ENCODE measurements at places on chromosomes 5 and 9.

- DNase-seq = peak; percentile 86
Observed at GRCh38 chr9:127214421-127215267, 49.9 kb upstream of the GARNL3 start.

GRCh38 chr5:53418826-53419658 is 61.4 kb upstream of the FST start:
- DNase-seq = no peak

GRCh38 chr5:139543423-139543991 is 17.6 kb upstream of the UBE2D2 start:
- no peak for DNase-seq

- DNase-seq = no peak
Observed at GRCh38 chr9:35517131-35517530, 27.2 kb downstream of the RUSC2 start.

GRCh38 chr5:149128023-149128875 is 13.0 kb upstream of the ABLIM3 start:
- peak; percentile 50 for DNase-seq

DNA sequence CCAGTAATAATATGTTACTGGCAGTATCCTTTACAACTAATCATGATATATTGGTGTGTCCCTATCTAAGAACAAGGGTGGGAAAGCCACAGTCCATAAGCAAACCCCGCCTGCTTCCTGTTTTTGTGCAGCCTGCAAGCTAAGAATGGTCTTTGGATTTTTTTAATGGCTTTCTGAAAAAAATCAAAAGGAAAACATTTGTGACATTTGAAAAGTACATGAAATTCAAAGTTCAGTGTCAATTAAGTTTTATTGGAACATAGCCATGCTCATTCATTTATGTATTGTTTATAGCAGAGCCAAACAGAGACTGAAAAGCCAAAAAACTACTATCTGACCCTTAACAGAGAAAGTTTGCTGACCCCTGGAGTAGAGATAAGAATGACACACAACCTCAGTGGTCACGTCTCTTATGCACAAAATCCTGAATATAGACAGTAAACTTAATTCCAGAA is 12.8 kb upstream of the TMEM245 start:
- no peak for DNase-seq

DNA sequence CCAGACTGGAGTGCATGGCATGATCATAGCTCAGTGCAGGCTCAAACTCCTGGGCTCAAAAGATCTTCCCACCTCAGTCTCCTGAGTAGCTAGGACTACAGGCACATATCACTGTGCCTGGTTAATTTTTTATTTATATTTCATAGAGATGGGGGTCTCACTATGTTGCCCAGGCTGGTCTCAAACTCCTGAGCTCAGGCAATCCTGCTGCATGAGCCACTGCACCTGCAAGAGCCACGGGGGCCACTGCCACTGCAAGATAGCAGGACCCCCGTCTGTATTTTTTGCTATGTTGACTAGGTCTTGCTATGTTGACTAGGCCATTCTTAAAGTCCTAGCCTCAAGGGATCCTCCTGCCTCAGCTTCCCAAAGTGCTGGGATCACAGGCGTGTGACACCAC is 6.5 kb downstream of the CYSTM1 start:
- no peak for DNase-seq

DNA sequence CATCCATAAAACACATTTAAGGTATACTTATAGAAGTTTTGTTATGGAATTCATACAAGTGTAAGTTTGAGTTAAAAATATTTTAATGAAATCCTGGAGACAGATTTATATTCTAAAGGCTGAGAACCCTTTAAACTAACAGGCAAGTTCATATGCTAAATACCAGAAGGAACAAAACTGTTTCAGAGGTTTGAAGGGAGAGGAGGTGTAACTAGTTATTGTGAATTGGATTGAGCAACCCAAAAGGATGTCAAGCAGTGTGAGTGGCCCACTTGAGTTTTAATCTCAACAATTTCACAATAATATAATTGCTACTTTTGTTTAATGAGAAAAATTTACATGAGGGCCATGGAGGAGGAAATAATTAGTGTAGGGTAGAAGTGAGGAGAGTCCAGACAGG is 348.5 kb upstream of the ACTBL2 start:
- DNase-seq = no peak

- no peak for DNase-seq
Observed at GRCh38 chr5:68066277-68066955, 149.1 kb upstream of the PIK3R1 start.

- DNase-seq = no peak
Observed at GRCh38 chr5:107129051-107129450, 541.7 kb downstream of the EFNA5 start.

GRCh38 chr5:53239301-53239990 is 129.9 kb upstream of the MOCS2 start:
- DNase-seq = no peak

- DNase-seq = no peak
Observed at GRCh38 chr5:132193165-132193694, 34.4 kb downstream of the P4HA2 start.

- DNase-seq = peak; percentile 51
Observed at GRCh38 chr9:74497748-74498620, 849 bp downstream of the RORB start.

- DNase-seq = no peak
Observed at GRCh38 chr5:36162810-36163486, 11.0 kb downstream of the SKP2 start.

DNA sequence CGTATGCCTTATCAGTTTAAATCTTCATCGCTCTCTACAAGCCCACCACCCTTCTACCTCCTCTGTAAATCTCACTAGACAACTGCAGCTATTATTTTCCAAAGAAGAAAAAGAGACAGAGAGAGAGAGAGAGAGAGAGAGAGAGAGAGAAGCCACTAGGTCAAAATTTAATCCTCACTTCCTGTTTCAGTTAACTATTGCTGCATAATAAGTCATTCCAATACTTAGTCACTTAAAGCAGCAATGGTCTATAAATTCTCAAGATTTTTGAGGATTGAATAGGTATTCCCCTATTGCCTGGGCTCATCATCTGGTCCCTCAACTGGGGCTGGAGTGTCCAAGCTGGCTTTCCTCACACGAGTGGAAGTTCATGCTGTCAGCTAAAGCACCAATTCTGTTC is 68.8 kb downstream of the ITGA1 start:
- no peak for DNase-seq

DNA sequence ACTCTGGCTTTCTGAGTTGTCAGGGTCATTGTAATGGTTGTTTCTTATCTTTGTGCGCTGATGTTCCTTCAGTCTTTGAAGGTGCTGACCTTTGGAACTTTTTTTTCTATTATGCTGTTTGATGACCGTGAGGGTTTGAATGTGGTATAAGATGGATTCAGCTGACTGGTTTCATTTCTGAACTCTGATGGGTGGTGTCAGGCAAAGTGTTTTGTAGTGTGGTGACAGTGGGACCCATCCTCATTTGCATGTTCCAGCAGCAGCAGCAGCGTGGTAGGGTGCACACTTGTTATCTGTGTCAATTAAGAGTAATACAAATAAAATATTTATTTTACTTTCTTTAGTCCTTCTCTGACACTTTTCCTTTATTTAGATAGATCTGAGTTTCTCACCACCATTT is 227.7 kb upstream of the PRR16 start:
- no peak for DNase-seq

DNA sequence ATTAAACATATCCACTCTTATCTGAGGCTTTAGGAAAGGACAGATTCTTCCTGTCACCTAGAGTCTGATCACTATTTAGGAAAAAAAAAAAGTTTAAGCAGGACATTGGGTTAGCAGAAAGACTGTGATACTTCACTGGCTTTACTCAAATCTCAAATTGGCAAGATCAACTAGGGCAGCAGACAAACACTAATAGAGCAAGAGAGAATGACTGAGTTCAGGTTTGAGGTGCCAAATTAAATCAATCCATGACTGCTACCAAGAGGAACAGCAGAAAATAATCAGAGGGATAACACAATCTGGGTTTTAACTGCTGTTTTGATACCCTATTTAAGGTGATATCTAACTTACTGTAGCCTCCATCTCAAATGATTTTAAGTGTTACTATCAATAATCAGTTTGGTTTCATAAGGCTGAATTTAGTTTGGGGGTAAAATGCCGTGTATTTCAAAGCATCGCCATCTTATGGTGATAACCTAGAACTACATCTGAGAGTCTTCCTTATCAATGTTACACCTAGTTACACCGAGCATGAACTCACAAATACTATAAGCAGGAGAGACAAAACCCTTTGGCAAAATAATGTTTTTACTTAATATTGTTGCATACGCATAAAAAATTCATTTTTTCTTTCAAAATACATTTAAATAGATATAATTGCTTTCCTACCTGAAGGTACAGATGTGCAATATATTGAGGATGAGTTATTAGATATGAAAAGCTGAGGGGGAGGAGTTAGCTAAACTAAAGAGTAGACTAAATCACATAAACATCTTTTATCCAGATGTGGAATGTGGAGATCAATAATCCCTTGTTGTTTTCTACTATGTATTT is 286.4 kb upstream of the CDH12 start:
- no peak for DNase-seq

GRCh38 chr9:87441251-87441650 is 56.4 kb upstream of the DAPK1 start:
- DNase-seq = no peak

DNA sequence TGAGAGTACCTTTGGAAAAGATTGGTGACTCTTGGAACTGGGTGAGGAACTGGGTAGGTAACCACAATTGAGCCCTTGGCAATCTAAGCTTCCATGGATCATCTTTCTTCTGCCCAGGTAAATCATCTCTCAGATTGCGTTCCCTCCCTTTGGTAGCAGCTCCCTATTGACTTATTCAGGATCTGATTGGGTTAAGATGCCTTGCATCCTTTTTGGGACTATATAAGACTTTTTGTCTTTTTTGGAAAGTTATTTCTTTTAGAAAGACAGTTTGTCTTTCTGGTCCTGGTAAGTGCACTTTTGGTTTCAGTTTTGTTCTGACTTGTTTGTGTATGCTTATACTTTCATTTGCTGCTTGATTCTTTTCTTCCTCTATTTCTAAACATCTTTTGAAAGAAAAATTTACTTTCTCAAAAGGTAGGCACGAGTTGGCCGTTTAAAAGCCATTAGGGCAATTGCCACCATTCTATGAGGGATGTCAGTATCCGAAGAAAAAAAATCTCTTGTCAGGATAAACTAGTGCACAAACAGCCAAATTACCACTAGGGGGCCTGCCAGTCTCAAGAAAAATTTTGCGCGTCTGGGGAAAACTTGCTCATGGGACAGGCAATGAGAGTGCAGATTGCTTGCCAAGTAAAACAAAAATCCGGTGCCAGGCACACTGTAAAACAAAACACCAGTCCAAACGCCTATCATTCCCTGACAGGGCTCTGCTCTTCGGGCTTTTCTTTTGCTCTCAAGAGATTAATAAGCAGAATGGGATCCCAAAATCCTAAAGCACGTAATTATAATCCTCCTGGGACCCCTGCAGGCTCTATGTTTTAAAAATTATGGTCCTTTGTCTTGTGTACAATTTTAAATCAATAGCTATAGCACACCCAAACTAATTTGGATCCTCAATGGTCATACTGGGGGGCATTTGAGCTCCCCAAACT is 12.8 kb downstream of the OR1J1 start:
- DNase-seq = peak; percentile 80

DNA sequence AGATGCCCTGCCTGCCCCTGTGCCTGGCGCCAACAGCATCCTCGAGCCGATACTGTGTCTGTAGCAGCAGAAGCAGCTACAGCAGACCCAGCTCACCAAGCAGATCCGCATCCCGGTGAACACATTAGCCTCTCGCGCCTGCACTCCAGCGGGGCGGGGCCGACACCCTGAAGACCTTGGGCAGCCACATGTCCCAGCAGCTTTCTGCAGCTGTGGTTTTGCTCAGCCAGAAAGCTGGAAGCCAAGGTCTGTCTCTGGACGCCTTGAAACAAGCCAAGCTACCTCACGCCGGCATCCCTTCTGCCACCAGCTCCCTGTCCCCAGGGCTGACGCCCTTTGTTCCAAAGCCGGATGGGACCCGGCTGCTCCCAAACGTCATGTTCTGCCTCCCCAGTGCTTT is 59.6 kb downstream of the ACTBL2 start:
- DNase-seq = no peak

- DNase-seq = no peak
Observed at GRCh38 chr9:123311250-123311752, 42.9 kb upstream of the STRBP start.

DNA sequence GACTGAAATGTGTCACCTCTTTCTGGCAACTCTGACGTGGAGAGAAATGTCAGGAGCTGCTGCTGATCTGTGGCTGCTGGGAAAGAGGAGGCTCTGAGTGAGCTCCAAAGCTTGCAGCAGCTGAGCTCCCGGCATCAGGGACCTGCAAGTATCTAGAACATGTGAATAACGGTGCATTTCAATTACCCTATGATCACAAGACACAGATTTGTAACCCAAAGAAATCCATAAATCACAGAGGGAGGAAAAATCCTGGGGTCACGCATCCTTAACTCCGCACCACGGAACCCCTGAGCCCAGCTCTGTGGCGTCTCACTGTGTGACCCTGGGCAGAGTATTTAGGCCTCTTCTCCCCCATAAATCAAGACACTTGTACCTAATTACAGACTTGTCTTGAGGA is 139.8 kb downstream of the IRX2 start:
- DNase-seq = no peak

- DNase-seq = no peak
Observed at GRCh38 chr5:8081179-8081578, 212.2 kb downstream of the MTRR start.
